ENCODE measurements at places on chromosomes 4 and X.

- no peak for DNase-seq
Measured at GRCh38 chrX:31186693-31187338, 115.0 kb upstream of the FTHL17 start.

DNA sequence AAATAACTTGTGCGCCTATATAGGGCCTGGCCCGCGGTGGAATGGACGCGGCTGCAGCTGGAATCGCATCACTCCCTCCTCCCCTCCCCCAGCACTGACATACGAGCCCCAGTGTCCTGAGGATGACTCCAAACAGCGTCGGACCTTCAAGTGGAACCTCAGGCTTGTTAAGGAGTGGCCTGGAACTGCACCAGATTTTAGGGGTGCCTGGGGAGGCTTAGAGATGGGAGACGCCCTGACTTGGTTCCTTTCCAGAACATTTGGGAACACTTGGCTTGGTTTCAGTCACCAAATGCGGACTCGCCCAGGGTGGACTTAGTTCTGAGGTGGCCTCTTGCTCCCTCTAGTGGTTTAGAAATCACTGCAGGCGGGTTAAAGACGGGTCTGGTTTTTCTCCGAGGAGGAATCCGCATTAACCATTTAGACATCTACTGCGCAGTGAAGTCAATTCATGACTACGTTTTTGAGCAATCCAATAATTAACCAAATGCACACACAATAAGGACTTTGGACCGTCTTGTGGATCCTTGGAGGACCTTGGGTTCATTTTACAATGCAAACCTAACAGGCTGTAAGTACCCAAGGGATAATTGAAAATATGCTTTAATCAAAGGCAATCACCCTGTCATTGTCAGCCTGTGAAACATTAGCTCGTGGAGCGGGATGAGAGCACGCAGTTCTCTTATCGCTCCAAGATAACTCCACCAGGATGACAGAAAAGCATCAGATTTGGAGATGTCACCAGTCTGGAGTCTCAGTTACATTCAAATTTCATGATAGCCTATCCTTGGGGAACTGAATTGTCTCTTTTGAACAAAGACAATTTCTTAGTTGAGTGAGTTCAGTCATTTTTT lies 11.2 kb upstream of the PDGFRA start:
- DNase-seq: no peak

DNA sequence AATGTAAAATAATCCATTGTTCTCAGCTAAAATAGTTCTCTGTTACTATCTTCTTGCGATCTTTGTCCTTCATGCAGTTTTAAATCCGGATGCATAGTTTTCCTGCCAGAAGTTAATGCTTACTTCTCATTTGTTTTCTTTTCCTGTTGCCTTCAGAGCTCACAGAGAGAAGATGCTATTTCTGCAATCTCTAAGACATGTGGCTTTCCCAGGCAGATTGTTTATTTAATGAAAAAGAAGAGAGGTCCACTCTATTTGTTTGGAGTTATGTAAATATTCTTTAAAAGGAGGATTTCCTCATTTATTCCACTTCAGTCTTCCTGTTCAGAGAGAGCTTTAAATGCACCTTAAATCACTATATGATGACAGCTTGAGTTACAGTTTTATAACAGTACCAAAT lies 39.3 kb upstream of the HPGD start:
- DNase-seq: no peak

DNA sequence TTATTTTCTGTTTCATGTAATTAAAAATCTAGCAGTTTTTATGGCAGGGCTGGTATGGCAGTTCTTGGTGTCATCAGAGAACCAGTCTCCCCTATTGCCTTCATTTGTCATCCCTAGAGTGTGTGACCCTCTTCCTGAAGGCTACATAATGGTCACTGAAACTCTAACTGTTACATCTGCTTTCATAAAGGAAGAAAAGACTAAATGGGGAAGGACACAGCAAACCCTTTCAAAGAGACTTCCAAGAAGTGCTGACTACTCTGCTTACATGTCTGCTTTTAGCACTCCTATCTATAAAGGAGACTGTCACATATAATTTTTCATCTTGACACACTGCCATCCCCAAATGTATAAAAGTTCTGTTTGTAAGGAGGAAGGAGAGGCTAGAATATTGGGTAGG lies 105.9 kb upstream of the DIAPH2 start:
- DNase-seq: no peak

DNA sequence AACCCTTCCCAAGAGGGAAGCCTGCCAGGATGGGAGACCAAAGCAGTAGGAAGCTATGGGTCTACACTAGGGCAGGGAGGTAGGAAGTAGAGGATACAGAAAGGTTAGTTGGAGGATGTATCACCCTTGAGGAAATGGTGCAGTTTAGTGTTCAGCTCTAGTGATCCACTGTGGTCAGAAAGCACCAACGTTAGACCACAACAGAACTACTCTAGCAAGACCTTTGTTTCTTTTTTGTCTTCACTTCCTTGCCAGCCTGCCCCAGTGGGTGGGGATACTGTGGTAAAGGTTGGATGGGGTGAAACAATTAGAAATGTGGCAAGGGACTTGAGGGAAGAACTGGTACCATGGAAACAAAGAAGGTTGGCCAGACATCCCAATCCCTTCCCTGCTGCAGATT lies 83.3 kb downstream of the DDIT4L start:
- no peak for DNase-seq

DNA sequence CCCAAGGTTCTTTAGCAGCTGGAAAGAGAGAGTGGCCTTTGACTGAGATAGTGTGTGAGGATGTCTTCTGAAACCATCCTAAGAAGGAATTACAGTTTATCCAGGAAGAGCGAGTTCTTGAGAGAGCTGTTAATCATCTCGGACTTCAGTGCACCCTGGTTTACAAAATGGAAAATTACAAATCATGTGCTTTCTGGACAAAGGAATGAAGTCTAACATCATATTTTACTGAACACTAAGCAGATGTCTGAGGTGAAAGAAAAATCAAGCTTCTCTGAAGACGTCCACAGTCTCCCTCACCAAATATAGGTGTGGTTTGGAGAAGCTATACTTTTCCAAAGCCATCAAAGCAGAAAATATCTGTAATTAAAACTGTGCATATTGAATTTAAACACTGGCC lies 30.8 kb upstream of the CYP2U1 start:
- no peak for DNase-seq

- DNase-seq: no peak
Measured at GRCh38 chr4:56496241-56496640, 9.3 kb upstream of the ARL9 start.

GRCh38 chr4:102439812-102440211 lies 61.3 kb upstream of the NFKB1 start:
- no peak for DNase-seq

GRCh38 chrX:77446908-77447652 lies at the start of gene FGF16:
TSS of gene FGF16 (plus strand) at chrX:77447389. CDS start at chrX:77447675, 286 bp downstream.
- DNase-seq: no peak

DNA sequence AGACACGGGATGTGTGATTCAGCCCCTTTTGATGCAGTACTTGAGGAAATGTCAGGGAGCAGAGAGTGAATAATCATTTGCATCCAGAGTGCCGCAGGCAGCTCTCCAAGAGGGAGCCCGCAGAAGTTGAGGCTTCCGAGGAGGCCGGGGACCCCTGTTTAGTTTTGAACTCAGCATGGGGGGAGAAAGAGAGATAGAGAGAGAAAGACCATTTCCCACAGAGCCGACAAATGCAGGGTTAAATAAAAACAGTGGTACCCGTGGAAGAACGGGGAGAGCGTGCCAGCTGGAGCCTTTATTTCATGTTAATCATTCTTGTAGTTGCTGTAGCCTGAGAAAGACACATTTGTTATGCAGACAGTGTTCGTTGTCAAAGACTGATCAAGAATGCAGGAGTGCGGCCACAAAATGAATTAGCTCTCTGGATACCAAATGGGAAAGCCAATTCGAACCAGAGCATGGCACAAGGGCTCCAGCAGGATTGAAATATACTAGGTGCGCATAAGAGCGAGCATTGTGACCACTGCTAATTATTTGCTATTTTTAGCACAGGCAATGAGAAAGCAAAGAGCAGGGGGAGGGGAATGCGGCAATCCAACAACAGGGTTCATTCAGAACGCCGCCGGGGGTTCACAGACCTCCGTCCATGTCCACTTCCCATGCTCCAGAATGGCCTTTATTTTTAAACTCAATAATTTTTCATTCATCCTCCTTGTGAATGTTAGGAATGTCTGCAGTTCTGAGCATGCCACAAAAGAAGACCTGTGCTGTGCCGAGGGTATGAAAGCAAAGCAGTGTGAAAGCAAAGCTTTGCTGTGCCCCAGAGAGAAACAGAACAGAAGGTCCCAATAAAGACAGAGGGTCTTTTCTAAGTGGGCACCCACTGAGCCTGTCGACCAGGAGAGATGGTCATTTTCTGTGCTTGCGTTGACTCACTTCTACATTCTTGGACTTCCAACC lies 243.9 kb upstream of the VCX3A start:
- no peak for DNase-seq

GRCh38 chr4:182555997-182556418 lies 312.8 kb downstream of the TENM3 start:
- no peak for DNase-seq

DNA sequence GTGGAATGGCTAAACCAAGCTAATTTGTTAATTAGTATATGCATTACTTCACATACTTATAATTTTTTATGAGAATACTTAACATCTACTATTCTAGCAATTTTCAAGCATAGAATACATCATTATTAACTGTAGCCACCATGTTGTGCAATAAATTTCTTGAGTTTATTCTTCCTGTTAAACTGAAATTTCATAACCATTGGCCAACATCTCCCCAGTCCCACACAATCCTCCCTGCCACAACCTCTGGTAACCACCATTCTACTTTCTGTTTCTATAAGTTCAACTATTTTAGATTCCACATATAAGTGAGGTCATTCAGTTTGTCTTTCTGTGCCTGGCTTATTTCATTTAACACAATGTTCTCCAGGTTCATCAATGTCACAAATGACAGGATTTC lies 208.5 kb downstream of the PPP4R3C start:
- DNase-seq: peak; percentile 13

DNA sequence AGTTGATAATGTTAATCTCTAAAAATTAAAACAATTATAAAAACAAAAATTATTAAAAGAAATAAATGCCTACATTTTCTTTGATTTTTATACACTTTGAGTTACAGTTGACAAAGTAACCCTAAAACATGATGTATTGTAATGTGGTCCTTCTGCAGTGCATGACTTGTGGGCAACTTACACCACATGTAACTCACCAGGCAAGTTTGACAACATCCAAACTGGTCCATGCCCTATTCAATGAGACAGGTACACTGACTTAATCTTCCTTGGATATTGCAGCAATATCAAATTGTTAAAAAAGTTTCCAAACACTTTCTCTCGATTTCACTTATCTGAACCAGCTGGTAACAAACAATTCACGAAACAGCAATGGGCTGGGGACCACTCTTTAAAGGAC lies 81.5 kb downstream of the FTHL17 start:
- DNase-seq: no peak

- no peak for DNase-seq
Measured at GRCh38 chrX:66200855-66201795, 37.1 kb downstream of the HEPH start.

DNA sequence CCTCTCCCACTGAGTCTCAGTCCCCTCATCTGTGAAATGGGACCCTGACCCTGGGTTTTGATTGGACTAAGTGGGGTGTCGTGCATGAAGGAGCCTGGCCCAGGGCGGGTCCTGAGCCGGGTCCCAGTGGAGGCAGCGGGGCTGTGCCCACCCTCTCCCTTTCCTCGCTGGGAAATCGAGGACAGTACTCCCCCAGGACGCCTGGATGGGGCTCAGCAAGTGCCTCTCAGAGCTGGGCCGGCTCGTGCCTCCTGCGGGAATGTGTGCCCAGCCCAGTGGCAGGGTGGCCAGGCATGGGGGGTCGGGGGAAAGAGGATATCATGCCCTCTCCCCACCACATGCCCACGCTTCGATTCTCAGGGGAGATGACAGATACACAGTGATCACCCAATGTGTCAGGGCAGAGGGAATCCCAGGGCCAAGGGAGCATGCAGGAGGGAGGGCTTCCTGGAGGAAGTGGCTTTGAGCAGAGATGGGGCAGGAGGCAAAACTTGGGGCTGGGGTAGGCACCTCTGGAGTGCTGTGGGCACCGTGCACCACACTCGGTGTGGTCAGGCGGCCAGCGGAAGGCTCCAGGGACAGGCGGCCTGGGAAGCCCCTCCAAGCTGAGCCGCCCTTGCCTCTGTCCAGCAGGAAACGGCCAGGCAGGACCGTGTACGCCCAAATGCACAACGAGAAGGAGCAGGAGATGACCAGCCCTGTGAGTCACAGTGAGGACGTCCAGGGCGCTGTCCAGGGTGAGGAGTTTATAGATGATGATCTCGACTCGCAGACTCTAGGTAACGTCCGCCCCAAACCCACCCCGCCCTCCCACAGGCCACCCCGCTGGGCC lies 203.0 kb downstream of the AFAP1 start:
- DNase-seq: no peak

DNA sequence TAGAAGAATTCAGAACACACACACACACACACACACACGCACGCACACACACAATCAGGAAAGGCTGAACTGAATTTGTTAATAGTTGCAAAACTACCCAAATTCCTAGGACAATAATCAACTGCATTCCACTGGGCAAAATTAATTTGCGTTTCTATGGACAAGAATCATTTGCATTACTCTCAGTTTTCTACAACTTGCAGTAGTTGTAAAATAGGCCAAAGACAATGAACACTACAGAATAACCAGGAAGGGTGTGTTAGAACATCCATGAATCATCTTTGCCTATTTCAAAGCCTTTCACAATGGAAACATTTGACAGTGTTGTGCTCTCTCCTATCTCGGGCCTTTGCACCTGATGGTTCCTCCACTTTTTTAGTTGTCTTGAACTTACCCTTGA lies 77.1 kb upstream of the IGFBP7 start:
- DNase-seq: no peak

GRCh38 chr4:100722866-100723459 lies 205.1 kb upstream of the EMCN start:
- no peak for DNase-seq

GRCh38 chr4:109559625-109559982 lies 442 bp upstream of the MCUB start:
- no peak for DNase-seq

GRCh38 chr4:45716093-45716492 lies 407.8 kb downstream of the GABRG1 start:
- no peak for DNase-seq
